ENCODE measurements at places on chromosomes 1 and 21. TPM values are rescaled to one million over a fixed set of nuclear protein-coding genes. Genes with fewer than 3 reads are reported as not detected.

The PDE4B gene
- not detected for polyA plus RNA-seq

- DNase-seq: no peak
Measured at GRCh38 chr1:229390130-229390529, 43.8 kb downstream of the ACTA1 start.

GRCh38 chr21:40099809-40100208 lies 232.6 kb downstream of the PCP4 start:
- no peak for DNase-seq

DNA sequence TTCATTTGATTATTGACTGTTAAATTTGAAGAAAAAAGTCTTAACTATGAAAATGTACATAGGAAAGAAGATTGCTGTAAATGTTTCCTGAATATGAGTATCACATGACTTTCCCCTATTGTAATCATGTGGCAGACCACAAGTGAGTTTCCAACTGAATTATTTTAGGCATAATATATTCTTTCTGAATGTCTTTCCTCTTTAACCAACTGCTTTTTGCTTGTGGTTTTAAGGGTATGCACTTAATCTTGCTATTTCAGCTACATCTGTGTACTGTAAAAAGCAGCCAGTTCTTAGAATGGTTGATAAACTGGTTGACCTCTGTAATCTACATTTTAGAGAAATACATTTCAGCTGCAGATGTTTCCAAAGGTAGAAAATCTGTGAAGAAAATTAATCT lies 400.7 kb downstream of the NEGR1 start:
- DNase-seq: no peak

- no peak for DNase-seq
Measured at GRCh38 chr21:33026443-33026858, 716 bp downstream of the OLIG2 start.

DNA sequence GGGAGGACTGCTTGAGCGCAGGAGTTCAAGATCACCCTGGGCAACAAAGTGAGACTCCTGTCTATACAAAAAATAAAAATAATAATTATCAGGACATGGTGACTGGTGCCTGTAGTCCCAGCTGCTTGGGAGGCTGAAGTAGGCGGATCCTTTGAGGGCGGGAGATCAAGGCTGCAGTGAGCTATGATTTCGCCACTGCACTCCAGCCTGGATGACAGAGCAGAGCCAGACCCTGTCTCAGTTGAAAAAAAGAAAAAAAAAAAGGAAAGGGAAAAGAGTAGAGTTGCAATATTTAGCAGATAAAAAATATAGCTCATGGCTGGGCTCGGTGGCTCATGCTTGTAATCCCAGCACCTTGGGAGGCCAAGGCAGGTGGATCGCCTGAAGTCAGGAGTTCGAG lies 3.3 kb upstream of the S1PR1 start:
- no peak for DNase-seq

DNA sequence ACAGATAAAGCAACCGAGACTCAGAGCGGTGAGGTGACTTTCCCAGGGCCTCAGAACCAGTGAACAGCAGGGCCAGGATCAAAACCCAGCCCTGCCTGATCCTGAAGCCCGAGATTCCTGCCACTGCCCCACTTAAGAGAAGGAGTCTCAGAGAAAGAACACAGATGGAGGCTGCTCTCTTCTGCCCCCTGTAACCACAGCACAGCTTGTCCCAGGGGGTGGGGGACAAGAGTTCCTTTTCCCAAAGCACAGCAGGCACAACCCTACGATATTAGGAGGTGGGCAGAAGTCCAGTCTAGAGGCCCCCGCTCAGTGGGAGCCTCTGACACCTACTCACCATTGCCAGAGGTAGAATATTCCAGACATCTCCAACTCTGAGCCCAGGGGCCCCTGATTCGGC lies 24.0 kb upstream of the VWA5B1 start:
- DNase-seq: no peak

- DNase-seq: no peak
Measured at GRCh38 chr1:53321776-53322602, 5.9 kb downstream of the LRP8 start.

The GIPC2 gene
- not detected for polyA plus RNA-seq

Data from K562 (cell line).